ENCODE measurements at places on chromosomes 16 and 17. TPM values are rescaled to one million over a fixed set of nuclear protein-coding genes. Genes with fewer than 3 reads are reported as not detected.

GAN gene
- 7.4 TPM for total RNA-seq

C16orf92 gene
- total RNA-seq: not detected

CACNG5 gene
- not detected for total RNA-seq

KRT33A gene
- not detected for total RNA-seq

DNAH9 gene
- not detected for total RNA-seq

PIPOX gene
- total RNA-seq: 2.6 TPM

ABCA10 gene
- total RNA-seq: 2.2 TPM

KIF2B gene
- not detected for total RNA-seq

FZD2 gene
- 26.1 TPM for total RNA-seq

SEPTIN12 gene
- total RNA-seq: not detected

ITGAD gene
- not detected for total RNA-seq

C17orf78 gene
- total RNA-seq: not detected

SRSF2 gene
- total RNA-seq: 305 TPM

CD300LD gene
- total RNA-seq: not detected

CLDN7 gene
- total RNA-seq: 2.6 TPM

WSCD1 gene
- total RNA-seq: 0.14 TPM

METTL2A gene
- total RNA-seq: 26.1 TPM

TP53TG3B gene
- not detected for total RNA-seq

TEX19 gene
- total RNA-seq: not detected

ARHGDIG gene
- not detected for total RNA-seq

ZNF286A gene
- total RNA-seq: 30.4 TPM

CES1 gene
- 0.22 TPM for total RNA-seq

CLEC18A gene
- total RNA-seq: 0.66 TPM

Measured in placental pericyte (primary cell).